ENCODE measurements at places on chromosomes 12 and 14.
A peak's percentile ranks its signal among the peaks of the same experiment; 100 is the strongest.

DNA sequence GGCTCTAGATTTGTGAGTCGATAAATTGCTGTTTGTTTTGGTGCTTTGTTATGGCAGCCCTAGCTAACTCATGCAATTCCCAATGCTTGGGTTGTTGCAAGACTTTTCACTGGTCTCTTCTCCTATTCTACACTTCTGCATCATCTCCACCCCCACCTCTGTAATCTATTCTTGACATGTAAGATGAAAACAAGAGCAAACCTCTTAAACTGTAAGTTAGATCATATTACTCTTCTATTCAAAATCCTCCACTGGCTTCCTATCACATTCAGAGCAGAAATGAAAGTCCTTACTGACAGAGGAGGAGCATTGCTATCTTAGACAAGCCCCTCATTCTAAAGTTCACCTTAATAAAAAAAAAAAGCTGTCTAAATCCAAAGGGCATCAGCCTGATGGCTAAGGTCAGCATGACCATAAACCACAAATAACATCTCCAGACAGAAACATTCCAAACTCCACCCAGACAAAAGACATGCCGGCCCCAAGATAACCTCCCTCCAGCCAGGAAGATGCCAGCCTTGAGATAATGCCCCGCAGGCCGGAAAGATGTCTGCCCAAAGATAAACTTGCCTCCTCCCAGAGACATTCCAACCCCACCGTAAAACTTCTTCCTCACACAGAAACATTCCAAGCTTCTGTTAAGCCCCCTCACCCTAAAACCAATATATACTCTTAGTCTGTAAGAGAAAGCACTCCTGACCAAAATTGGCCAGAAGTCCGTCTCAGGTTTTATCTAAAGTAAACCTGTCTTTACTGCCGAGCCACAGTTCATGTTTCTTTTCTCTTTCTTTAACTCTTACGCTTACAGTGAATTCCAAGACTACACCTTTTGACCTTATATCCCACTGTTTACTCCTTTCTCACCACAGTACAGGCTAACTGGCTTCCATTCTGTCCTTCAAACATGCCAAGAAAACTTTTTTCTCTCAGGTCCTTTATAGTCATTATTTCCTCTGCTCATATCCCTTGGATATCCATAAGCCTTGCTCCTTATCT lies 308.9 kb downstream of the KCNH5 start:
- no peak for DNase-seq

DNA sequence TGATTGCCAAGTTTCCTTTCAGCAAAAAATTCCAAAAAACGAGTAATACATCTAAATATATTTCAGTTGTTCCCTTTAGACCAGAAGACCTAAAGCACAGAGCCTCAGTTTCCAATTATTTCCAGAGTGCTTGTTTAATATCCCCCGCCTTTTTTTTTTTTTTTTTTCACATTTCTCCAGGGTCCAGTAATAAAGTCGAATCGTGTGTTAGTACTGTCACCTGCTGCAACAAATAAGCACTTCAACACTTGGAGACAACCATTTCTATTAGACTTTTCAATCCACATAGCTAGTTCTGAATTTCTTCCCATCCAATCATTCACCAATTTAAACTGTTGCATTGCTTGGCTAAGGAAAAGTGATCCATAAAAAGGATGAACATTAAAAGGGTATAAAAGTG lies 13.6 kb downstream of the PDE6H start:
- no peak for DNase-seq

DNA sequence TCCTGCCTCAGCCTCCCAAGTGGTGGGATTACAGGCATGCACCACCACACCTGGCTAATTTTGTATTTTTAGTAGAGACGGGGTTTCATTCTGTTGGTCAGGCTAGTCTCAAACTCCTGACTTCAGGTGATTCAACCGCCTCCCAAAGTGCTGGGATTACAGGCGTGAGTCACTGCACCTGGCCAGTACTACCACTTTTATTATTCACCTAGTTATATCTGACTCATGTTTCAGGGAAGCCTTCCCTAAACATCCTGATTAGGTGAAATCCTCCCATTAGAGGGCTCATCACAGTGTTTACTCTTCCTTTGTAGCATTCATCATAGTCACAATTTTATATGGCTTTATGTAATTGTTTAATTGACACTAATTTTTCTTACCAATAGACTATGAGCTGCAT lies 295.3 kb upstream of the SOX5 start:
- DNase-seq = no peak

DNA sequence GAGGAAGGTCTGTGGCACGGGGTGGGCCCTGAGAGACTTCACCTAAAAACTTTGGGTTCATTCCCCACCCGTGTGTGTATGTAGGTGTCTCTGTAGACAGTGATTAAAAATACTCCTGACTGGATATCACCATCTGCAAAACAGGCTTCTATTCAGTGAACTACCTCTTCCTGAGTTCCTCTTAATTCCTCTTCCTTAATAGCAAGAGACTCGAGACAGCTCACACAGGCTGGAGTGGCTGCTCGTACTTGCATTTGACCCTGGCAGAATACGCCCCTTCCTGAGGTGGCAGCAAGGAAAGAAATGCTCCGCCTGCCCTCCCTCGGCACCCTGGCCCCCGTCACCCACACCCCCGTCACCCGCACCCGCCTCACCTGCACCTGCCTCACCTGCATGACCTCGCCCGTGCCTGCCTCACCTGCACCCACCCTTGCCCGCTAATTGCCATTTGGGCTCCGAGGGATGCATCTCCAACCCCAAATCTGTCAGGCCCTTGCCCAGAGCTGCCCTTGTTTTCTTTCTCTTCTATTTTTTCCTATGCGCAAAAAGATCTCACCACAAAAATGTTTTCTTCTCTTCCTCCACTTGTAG lies 90.0 kb downstream of the FBXL14 start:
- DNase-seq = peak; percentile 70

- no peak for DNase-seq
Measured at GRCh38 chr14:33941718-33942117, 9.2 kb downstream of the EGLN3 start.

GRCh38 chr12:130745921-130746320 lies 29.8 kb upstream of the RIMBP2 start:
- no peak for DNase-seq

DNA sequence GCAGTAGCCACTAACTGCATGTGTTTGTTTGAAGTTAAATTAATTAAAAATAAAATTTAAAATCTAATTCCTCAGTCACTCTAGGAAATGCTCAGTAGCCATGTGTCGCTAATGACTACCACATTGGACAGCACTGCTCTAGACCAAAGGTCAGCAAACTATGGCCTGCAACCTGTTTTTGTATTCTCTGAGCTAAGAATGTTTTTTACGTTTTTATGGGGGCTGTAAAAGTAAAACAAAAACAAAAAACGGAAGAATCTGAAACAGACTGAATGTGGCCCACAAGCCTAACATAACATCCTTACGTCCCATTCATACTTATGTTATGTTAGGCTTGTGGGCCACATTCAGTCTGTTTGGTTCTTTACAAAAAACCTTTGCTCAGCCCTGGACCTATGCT lies 57.8 kb downstream of the LIN52 start:
- no peak for DNase-seq

DNA sequence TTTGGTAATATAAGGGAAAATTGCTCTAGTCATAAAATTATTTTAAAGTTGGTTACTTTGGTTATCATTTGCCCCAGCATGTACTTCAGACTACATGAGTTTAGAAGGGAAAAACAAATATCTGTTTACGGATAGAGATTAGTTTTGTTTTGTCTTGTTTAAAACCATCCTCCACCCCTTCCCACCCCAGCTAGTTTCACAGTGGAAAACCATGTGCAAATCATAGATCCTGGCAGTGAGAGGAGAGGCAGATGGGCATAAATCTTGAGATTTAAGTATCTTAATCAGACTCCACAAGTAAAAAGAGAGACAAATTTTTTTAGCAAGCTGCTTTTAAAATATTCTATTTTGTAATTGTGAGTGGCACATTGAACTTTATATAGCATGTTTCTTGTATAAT lies 424.7 kb downstream of the TMEM117 start:
- no peak for DNase-seq

GRCh38 chr14:49105512-49105911 lies 480.7 kb downstream of the RPS29 start:
- DNase-seq = no peak

GRCh38 chr12:1103632-1104031 lies 112.6 kb downstream of the ERC1 start:
- no peak for DNase-seq

DNA sequence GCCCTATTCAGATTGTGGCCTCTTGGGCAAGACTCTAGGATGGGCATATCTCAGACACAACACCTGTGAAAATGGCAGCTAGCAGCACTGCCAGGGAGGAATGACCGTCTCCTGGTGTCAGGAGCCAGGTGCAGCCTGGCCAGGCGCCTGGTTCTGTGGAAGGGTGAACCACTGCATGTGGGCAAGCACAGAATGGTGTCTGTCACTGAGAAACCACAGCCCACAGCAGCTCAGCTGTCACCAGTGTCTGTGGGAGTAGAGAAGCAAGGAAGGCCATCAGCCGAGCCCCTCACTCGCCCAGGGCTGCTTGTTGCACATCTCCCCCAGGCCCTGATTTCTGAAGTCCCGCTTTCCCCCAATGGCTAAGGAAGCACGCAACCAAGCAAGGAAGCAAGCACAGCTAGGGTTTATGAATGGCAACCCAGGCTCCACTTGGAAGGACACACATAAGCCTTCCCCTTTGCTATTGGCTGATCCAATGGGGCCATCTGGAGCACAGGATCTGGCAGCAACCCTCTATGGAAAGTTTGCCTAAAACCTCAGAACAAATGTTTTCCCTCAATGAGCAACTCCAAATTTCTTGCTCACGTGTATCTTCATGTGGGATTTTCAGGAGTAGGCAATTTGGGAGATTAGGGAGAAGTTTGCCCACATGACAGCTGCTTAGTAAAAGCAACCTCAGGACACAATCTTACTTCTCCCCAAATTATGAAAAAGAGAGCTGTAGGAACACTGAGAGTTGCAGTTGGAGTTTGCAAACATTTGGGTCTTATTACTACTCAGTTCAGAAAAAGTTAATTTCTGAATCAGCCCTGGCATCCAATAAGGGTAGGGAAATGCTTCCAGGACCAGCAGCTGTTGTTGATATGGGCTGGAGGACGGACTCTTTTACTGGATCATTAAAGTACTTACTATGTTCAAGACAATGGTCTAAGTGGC lies 44.7 kb downstream of the GPHB5 start:
- no peak for DNase-seq

DNA sequence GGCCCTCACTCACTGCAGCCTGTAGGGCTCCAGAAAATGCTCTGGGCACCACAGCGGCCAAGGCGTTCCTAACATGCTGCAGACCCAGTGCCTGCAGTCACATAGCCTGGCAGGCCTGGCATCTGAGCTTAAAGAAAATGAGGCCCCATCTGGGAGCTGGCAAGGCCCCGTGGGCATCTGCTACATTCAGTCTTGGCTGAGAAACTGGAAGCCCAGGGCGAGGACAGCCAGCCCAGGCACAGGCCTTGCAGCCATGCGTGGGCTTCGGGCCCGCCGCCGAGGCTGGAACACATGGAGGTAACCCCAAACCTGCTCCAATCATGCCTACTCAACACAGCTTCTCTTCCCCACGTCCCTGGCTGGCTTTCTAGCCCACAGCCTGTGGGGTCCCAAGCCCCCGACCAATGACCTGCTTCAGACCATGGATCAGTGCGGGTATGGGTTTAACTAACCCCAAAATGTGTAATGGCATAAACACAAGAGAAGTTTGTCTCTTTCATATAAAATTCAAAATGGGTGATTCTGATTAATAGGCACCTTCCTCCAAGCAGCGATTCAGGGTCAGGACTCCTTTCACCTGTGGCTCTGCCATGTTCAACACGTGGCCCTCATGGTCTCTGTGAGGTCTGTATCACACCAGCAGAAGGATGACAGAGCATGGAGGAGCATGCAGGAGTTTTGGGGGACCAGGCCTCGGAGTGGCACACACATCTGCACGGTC lies 6.4 kb downstream of the NGB start:
- no peak for DNase-seq

DNA sequence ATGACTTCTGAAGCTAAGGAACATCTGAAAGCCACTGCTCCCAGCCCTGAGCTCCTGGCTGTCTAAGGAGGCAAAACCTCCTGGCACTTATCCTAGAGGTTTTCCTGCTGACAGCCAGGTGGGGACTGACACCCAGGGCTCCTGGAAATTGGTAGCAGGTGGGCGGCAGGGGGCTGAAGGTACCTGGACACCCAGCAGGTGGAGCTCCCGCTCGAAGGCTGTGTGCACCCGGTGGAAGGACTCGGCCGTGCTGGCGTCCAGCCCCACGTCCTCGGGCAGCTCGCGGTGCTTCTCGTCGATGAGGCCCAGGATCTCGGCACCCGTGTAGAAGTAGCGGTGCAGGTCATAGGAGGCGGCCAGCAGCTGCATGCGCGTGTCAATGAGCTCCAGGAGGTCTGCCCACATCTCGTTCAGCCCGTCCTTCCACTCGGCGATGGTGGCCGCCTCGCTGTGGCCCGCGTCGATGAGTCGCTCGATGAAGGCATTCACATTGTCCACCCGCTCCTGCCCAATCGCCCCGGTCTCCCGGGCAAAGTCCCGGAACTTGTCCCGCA lies 68.2 kb downstream of the PLEKHG3 start:
- DNase-seq = no peak

DNA sequence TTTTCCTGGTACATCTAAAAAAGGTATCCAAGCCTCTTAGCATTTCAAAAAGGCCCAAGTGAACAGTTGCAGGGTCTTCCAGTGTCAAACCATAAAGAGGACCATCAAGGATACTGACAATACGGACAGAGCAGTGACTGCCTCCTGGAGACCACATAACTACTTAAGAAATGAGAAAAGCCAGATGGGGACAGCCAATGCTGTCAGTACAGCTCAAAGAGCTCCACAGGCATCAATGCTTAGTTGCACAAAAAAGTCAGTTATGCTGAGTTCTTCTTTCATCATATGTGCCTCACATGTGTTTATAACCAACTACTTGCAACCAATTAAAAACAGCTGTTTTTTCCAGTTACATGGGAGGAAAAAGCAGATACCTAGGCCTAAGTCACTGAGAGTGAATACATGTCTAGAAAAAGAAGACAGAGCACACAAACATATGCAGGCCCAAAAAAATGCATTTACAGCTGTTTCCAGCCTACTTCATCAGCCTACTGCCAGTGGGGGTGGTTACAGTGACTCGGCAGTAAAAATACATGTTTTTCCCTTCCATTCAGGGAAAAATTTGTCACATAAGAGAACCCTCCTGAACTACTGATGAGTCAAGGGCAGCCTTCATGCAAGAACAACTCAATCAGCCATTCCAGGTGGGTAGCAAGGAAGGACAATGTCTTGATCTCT lies 84.0 kb downstream of the DCAF5 start:
- DNase-seq = peak; percentile 63

Data from common myeloid progenitor, CD34-positive (primary cell).